ENCODE measurements at places on chromosomes 16 and 17. TPM values are rescaled to one million over a fixed set of nuclear protein-coding genes. Genes with fewer than 3 reads are reported as not detected.

GRCh38 chr16:56814537-56815432, 50.2 kb upstream of the SLC12A3 start:
- no peak overlapping the region for H3K27ac ChIP-seq
- DNase-seq: no peak

- H3K36me3 ChIP-seq: no peaks in the 10 kb centered on the region
- H3K27ac ChIP-seq: no peak overlapping the region
- DNase-seq: no peak
- H3K27me3 ChIP-seq: no peaks in the 10 kb centered on the region
- H3K4me3 ChIP-seq: no peak overlapping the region
- H3K4me1 ChIP-seq: no peaks in the 10 kb centered on the region
Observed at GRCh38 chr17:6170349-6170748, 100.2 kb downstream of the WSCD1 start.

- H3K27ac ChIP-seq: no peak overlapping the region
- peaks cover 23% of the 10 kb centered on the region for H3K4me1 ChIP-seq
- H3K36me3 ChIP-seq: no peaks in the 10 kb centered on the region
- no peak for DNase-seq
- H3K4me3 ChIP-seq: no peak overlapping the region
Observed at GRCh38 chr16:84643180-84643583, 5.1 kb upstream of the KLHL36 start.

GRCh38 chr16:51761001-51761400, 609.9 kb upstream of the SALL1 start:
- H3K27me3 ChIP-seq: no peaks in the 10 kb centered on the region
- no peak overlapping the region for H3K27ac ChIP-seq
- DNase-seq: no peak
- no peaks in the 10 kb centered on the region for H3K36me3 ChIP-seq

DNA sequence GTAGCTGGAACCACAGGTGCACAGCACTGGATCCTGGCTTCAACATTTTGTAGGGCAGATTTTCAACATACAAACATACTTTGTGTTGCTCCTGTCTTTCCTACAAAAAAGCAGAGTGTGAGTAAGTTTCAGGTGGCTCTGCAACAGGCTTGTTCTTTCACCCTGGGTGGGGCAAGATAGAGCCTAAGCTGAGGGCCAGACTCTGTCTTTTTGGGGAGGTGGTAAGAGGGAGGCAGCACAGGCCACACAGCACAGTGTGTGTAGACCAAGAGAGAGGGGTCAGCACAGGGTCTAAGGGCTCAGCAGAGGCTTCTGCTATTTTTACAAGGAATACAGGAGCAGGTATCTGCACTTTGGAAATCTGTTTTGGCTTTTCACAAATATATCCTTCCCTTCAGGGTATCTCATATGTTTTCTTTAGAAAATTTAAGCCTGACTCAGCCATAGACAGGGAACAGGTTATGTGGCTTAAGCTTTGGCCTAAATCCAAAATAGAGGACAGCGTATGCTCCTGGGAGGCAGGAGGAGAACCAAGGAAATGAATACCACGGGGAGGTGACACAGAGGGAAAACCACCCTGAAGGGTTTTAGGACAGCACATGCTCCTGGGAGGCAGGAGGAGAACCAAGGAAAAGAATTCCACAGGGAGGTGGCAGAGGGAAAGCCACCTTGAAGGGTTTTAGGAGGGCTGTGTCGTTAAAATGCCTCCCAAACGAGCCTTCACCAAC, 21.6 kb downstream of the EMC8 start:
- H3K4me3 ChIP-seq: no peak overlapping the region
- peaks cover 37% of the 10 kb centered on the region for H3K36me3 ChIP-seq
- H3K27me3 ChIP-seq: no peaks in the 10 kb centered on the region

DNA sequence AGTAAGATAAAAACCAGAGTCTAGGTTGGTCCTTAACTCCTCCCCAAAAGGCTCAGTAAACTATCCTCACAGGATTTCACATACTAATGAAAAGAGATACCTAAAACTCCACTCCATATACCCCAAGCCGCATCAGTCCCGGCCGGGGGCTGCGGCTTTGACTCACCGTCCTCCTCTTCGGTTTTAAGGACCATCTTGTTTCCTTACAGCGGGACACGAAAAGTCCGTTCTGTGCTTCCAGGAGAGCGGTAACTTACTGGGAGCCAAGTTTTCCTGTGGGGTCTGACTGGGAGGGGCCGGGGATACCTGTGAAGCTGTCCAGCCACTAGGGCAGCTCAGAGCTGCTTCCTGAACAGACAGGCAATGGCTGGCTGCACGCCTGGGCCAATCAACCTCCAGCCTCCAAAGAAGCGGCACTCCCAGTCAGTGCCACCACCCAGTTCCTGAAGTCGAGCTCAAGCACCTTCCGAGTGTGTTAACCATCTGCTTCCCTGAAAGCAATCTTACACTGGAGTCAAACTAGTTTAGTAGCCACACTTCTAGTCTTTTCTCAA, 45.5 kb downstream of the CYTH1 start:
- H3K27me3 ChIP-seq: no peaks in the 10 kb centered on the region
- peaks cover 96% of the 10 kb centered on the region for H3K4me1 ChIP-seq
- peaks cover 19% of the 10 kb centered on the region for H3K36me3 ChIP-seq

- no peak overlapping the region for H3K27ac ChIP-seq
- H3K4me3 ChIP-seq: no peak overlapping the region
- peaks cover 2% of the 10 kb centered on the region for H3K27me3 ChIP-seq
- no peak for DNase-seq
Observed at GRCh38 chr17:30095507-30096244, 20.9 kb upstream of the NSRP1 start.

GRCh38 chr17:29565643-29566472, 979 bp downstream of the ABHD15 start:
- peak overlapping the region; percentile 75 for H3K4me3 ChIP-seq
- H3K27ac ChIP-seq: peak overlapping the region; percentile 66
- H3K4me1 ChIP-seq: peaks cover 33% of the 10 kb centered on the region
- H3K36me3 ChIP-seq: peaks cover 11% of the 10 kb centered on the region
- no peak for DNase-seq

KRTAP1-3 gene
- not detected for total RNA-seq

KRT24 gene
- not detected for total RNA-seq
